Stimulated activated CD8-positive, alpha-beta memory T cell treated with anti-CD3 and anti-CD28 coated beads, Interleukin-4, amount 100 ng/mL, for 4 hours (primary cell): ENCODE measurements at places on chromosomes 12 and 14.

- no peak for DNase-seq
Observed at GRCh38 chr12:32249777-32250176, 143.1 kb downstream of the BICD1 start.

GRCh38 chr12:89156862-89157262 is 195.4 kb downstream of the DUSP6 start:
- no peak for DNase-seq

DNA sequence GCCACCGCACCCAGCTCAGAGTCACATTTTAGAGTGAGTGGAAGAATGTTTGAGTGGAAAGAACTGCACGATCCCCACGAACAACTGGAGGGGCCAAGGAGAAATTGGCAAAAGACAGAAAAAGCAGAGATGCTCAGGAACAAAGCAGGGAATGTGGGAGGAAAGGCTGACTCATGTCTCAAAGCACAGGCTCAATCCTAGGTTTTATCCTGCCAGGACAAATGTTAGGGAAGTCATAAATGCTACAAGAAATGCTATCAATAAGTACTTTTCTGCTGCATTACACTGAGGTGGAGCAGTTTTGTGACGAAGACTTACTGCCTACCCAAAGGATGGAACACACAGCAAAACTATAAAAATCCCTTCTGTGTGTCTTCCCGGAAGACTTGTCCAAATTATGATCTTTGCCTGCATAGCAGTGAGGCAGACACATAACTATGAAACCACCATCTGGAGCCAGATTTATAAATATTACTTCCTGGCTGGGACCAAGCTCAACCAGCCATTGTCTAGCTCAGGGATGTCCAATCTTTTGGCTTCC is 26.7 kb downstream of the NIN start:
- DNase-seq, result no peak

DNA sequence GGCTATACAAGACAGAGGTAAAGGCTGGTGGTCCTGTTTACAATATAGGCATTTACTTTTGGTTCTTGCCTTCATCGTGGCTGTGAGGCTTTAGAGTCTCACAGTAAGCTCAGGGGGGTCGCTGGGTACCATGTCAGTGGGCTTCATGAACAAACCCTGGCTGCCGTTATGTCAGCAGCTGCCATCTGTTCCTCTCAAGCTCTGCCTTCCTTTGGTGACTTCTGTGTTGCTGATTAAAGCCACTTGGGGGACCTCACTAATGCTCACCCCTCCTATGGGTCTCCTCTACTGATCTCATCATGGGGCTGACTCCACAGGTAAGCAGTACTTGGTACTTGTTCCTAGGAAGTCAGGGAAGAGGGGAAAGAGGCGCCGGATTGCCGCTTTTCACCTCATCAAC is 268.7 kb downstream of the TTC6 start:
- DNase-seq, result no peak

- no peak for DNase-seq
Observed at GRCh38 chr14:51202914-51203665, 37.0 kb upstream of the TMX1 start.

DNA sequence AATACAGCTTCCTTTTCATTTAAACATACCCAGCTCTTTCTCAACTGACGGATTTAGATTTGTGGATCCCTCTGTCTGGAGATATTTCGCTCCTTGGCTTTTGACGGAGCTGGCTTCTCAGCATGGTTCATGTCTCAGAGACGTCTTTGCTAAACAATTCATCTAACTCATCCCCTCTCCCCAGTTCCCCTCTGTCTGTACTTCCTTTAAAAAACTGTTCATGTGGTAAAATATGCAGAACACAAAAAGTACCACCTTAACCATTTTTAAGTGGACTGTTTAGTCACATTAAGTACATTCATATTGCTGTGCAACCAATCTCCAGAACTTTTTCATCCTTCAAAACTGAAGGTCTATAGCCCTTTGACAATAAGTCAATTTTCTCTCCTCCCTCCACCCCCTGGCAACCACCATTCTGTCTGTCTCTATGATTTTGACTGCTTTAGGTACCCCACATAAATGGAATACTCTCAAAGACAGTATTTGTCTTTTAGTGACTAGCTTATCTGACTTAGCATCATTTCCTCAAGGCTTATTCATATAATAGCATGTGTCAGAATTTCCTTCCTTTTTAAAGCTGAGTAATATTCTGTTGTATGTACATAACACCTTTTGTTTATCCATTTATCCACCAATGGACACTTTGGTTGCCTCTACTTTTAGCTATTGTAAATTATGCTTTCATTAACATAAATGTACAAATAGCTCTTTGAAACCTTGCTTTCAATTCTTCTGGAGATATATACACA is 399.8 kb upstream of the SOX5 start:
- no peak for DNase-seq

GRCh38 chr12:57203791-57204190 is 12.8 kb upstream of the NXPH4 start:
- no peak for DNase-seq

GRCh38 chr14:83101846-83102245 is 1568.2 kb upstream of the SEL1L start:
- DNase-seq, result no peak

DNA sequence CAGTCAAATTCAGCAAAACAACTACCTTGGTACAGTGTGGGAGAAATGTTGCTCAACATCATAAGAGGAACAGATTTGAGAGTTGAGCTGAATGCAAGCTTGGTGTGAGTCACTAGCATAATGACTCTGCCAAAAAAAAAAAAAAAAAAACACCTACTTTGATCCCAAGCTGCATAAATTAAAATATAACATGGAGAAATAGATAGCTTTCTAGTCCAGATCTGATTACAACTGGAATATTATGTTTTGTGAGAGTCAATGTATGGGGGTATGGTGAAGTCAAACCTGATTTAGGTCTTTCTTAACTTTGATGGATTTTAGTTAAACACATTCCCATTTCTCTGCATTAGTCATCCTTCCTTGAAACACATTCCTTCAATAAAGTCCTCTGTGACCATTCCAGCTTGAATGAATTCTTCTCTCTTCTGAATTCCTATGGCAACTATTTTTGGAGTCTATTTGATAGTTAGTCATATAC is 188.1 kb downstream of the SLC5A8 start:
- DNase-seq, result no peak
